ENCODE measurements at places on chromosomes 5 and 9.

GRCh38 chr9:89799221-89799620 lies 194.4 kb downstream of the GADD45G start:
- no peak overlapping the region for H3K4me3 ChIP-seq
- H3K27ac ChIP-seq, result no peak overlapping the region
- no peaks in the 10 kb centered on the region for H3K27me3 ChIP-seq
- DNase-seq, result no peak
- H3K36me3 ChIP-seq, result no peaks in the 10 kb centered on the region
- H3K4me1 ChIP-seq, result peaks cover 7% of the 10 kb centered on the region

DNA sequence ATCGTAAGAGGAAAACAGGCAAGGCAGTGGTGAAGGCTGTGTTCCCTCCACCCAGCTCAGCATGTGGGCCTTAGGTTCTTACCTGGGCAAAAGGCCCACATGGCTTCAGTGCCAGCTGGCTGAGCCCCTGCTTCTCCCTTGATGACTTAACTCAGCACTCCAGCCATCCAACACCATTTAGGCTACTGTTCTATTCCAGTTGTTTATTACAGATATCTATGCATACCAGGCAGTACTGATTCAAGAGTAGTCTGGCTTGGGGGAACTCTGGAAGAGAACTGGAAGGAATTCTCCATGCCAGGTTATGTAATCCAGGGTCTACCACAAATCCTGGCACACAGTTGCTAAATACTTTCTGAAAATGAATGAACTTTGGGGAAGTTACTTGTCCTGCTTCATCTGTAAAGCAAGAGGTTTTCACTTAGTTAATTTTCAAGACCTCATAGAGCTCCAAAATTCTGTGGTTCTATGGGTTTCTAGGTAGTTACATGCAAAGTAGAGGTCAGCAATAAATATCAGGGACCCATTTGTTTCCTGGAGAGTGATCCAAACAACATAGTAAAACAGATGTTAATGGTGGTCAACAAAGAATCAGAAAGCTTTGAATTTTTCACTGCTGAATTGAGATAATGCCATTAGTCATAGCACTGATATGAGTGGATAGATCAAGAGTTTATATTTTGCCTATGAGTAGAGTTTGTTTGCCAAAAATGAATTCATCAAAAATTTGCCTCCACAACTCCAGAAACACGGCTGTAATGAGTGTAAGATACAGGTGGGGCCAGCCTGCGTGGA lies 88.2 kb upstream of the OSMR start:
- no peak for DNase-seq
- H3K36me3 ChIP-seq, result no peaks in the 10 kb centered on the region
- no peak overlapping the region for H3K27ac ChIP-seq

GRCh38 chr5:72187388-72188075 lies 80.3 kb downstream of the MAP1B start:
- peaks cover 27% of the 10 kb centered on the region for H3K36me3 ChIP-seq
- DNase-seq, result no peak
- H3K27ac ChIP-seq, result no peak overlapping the region
- no peak overlapping the region for H3K4me3 ChIP-seq
- peaks cover 31% of the 10 kb centered on the region for H3K4me1 ChIP-seq
- no peaks in the 10 kb centered on the region for H3K27me3 ChIP-seq

DNA sequence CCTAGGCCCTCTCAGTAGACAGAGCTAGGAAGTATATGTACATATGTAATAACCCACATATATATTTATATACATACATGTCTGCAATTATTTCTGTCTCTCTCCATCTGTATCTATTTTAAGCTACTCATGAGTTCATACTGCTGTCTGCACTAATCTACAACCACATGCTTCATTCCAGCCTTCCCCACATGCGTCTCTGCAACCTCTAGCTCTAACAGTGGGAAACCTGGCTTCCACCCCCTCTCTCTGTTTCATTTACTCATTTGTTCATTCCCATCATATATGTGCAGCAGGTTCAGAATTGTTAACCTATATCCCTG lies 23.3 kb downstream of the DCANP1 start:
- H3K27ac ChIP-seq, result no peak overlapping the region
- DNase-seq, result no peak
- H3K4me1 ChIP-seq, result no peaks in the 10 kb centered on the region
- no peak overlapping the region for H3K4me3 ChIP-seq

- no peaks in the 10 kb centered on the region for H3K27me3 ChIP-seq
- H3K27ac ChIP-seq, result peak overlapping the region; percentile 100
- H3K36me3 ChIP-seq, result peaks cover 40% of the 10 kb centered on the region
- H3K4me3 ChIP-seq, result peak overlapping the region; percentile 89
These were observed 1.1 kb downstream of the HSPA9 start for GRCh38 chr5:138573949-138574670.

- H3K27me3 ChIP-seq, result no peaks in the 10 kb centered on the region
- no peaks in the 10 kb centered on the region for H3K4me1 ChIP-seq
- H3K4me3 ChIP-seq, result no peak overlapping the region
- DNase-seq, result no peak
- H3K27ac ChIP-seq, result no peak overlapping the region
These were observed 28.5 kb downstream of the NFIL3 start for GRCh38 chr9:91395106-91395552.

DNA sequence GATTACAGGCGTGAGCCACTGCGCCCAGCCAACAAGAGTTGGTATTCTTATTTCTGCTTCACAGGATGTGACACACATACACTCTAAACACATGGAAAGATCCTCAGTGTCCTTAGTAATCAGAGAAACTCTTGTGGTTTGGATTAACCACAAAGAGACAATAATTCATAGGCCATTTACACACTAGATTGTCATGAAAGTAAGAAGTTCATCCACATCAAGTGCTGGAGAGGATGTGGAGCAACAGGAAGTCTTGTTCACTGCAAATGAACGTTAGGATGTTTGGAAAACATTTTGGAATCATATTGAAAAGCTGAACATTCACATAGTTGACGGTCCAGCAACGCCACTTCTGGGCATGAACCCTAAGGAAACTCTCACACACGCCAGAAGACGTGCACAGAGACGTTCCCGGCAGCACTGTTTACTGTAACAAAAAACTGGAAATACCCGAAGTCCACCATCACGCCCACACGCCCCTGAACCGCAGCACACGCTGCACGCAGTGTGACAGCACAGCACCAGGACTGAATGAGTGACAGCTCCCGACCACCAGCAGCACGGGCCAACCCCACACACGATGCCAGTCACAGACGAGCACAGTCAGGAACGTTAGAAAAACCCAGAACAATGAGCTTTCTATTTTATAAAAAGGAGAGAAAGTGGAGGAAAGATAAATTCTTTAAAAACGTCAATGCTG lies 87.6 kb downstream of the COL23A1 start:
- no peaks in the 10 kb centered on the region for H3K4me1 ChIP-seq
- DNase-seq, result no peak
- no peaks in the 10 kb centered on the region for H3K27me3 ChIP-seq
- H3K36me3 ChIP-seq, result no peaks in the 10 kb centered on the region

DNA sequence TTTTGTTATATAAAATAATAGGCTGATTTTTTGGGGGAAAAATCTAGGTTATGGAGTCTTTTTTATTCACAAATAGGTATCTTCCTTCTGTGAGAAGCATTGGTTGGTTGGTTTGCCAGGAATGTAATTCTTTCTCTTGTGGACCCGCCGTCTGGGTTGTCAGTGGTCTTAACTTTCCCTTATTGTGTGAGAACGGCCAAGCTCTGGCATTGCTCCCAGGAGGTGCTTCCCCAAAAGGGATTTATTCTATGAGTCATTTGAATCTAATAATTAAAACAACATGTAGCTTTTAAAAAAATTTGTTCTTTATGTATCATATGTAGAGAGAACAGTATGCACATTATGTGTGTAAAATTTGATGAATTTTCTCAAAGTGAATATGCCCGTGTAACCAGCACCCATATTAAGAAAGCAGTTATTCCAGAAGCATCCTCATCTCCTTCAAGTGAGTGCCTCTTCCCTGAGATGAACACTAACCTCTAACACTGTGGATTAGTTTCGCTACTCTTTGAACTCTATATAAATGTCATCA lies 114.4 kb downstream of the MAST4 start:
- H3K36me3 ChIP-seq, result no peaks in the 10 kb centered on the region
- no peaks in the 10 kb centered on the region for H3K27me3 ChIP-seq
- DNase-seq, result no peak
- H3K4me3 ChIP-seq, result no peak overlapping the region
- H3K27ac ChIP-seq, result no peak overlapping the region

GRCh38 chr9:96423322-96423984 lies 5.3 kb upstream of the ZNF367 start:
- H3K27ac ChIP-seq, result no peak overlapping the region
- H3K4me1 ChIP-seq, result no peaks in the 10 kb centered on the region
- no peaks in the 10 kb centered on the region for H3K27me3 ChIP-seq
- no peaks in the 10 kb centered on the region for H3K36me3 ChIP-seq

GRCh38 chr5:172919525-172920446 lies 39.4 kb upstream of the RPL26L1 start:
- H3K36me3 ChIP-seq, result peaks cover 77% of the 10 kb centered on the region
- no peak overlapping the region for H3K4me3 ChIP-seq
- no peak overlapping the region for H3K27ac ChIP-seq
- no peak for DNase-seq
- H3K27me3 ChIP-seq, result no peaks in the 10 kb centered on the region

DNA sequence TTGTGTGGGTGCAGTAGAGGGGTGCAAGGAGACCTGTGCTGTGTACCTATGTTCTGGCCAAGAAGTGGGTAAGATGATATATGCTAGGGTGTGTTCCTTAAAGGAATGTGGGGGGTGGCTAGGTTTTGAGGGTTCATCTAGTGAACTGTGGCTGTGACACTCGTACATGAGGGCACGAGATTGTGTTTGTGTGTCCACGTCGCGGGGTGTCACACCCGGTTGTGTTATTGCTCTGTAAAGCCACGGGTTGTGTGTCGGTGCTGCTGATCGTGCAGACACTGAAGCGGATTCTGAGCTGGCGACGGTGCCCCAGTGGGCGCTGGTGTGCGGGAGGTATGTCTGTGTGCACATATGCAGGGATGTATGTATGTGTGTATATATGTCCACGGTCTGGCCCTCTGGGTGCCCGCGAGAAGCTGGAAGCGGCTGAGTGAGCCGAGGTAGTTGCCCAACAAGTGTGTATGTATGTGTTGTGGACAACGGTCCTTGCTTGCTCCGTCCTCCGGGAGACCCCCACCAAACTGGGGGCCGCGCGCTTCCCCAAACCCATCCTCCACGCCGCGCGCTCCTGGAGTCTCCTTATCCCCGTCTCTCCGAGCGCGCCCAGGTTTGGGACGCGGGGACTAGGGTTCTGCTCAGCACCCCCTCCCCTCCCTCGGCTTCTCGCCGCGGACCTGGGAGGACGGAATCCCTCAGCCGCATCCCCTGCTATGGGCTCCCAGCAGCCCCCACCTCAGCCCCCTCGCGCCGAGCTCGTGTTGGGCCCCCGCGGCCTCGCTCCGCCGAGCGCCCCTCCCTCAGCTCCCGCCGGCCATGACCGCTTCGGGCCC lies 639 bp downstream of the PCDH1 start:
- peak overlapping the region; percentile 80 for H3K27ac ChIP-seq
- peak overlapping the region; percentile 75 for H3K4me3 ChIP-seq
- DNase-seq, result no peak
- H3K27me3 ChIP-seq, result peaks cover 14% of the 10 kb centered on the region

- H3K27ac ChIP-seq, result no peak overlapping the region
- no peak overlapping the region for H3K4me3 ChIP-seq
- no peaks in the 10 kb centered on the region for H3K27me3 ChIP-seq
These were observed 22.7 kb downstream of the CHD1 start for GRCh38 chr5:98905857-98906688.

DNA sequence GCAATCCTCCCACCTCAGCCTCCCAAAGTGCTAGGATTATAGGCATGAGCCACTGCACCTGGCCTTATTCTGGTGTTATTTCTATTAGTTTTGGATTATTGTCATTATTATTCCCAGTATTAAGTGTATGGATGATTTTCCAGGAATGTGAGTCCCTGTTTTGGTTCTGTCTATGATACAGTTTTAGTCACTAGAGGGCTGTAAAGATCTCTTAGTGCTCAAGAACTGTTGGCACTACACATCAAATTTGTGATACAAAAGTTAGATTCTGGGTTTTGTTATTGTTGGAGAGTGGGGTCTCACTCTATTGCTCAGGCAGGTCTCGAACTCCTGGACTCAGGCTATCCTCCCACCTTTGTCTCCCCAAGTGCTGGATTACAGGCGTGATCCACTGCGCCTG lies 12.1 kb downstream of the CCL28 start:
- peaks cover 12% of the 10 kb centered on the region for H3K27me3 ChIP-seq
- no peaks in the 10 kb centered on the region for H3K36me3 ChIP-seq
- no peak for DNase-seq

GRCh38 chr9:25225938-25226760 lies 452.1 kb downstream of the TUSC1 start:
- H3K4me3 ChIP-seq, result no peak overlapping the region
- no peaks in the 10 kb centered on the region for H3K27me3 ChIP-seq
- no peak overlapping the region for H3K27ac ChIP-seq
- no peak for DNase-seq
- no peaks in the 10 kb centered on the region for H3K36me3 ChIP-seq

DNA sequence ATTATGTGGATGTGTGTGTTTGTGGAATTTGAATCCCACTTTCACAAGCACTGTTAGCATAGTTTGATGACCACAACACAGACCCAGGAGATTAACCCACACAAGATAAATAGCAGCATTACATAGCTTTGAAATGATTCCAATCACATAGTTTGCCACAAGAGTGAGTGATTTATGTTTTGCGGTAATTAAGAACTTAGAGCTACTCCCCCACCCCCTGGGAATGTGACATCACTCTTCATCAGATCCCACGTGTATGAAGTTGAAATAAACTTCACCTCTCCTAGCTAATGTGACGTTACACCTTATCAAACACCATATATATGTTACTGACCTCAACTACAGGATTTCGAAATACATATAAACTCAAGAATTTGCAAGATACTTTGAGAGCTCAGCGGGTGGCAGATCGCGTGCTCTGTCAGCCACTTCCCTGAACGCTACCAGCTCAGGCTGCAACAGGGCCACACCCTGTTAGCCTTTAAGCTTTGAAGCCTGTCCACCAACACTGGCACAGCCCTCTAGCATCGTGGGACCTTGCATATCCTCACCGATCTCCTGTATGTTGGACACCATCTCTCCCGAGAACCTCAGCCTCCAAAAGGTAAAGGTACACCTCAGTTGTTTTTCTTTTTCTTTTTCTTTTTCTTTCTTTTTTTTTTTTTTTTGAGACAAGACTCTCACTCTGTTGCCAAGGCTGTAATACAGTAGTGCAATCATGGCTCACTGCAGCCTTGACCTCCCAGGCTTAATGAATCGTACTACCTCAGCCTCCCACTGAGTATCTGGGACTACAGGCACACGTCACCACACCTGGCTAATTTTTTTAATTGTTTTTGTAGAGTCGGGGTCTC lies 1.7 kb upstream of the AGTPBP1 start:
- no peaks in the 10 kb centered on the region for H3K36me3 ChIP-seq
- H3K4me3 ChIP-seq, result no peak overlapping the region
- H3K4me1 ChIP-seq, result no peaks in the 10 kb centered on the region
- DNase-seq, result no peak

DNA sequence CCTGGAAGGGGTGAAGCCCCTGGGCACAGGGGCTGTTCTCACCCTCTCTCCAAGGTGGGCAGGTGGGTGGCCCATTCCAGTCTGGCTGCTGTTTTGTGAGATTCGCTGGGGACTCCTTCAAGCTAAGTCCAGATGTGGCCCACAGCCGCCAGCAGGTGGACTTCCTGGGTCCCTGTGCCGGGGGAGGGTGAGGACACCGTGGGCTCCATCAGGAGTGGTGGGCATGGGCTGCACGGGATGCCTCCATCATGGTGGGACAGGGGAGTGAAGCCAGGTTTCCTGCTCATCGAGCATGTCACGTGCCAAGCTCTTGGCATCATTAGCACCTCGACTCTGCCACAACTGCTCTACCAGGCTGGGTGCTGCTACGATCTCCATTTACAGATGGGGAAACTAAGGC lies 1.8 kb downstream of the NCS1 start:
- H3K4me3 ChIP-seq, result peak overlapping the region; percentile 61
- no peaks in the 10 kb centered on the region for H3K27me3 ChIP-seq
- H3K36me3 ChIP-seq, result peaks cover 39% of the 10 kb centered on the region
- no peak for DNase-seq
- H3K27ac ChIP-seq, result peak overlapping the region; percentile 57
